ENCODE measurements at places on chromosomes 7 and 10.
A peak's percentile ranks its signal among the peaks of the same experiment; 100 is the strongest.

GRCh38 chr7:7720750-7721621 lies 2.6 kb upstream of the RPA3 start:
- DNase-seq: no peak

- no peak for DNase-seq
Observed at GRCh38 chr10:3980660-3981059, 195.7 kb upstream of the KLF6 start.

- DNase-seq: peak; percentile 52
Observed at GRCh38 chr10:5449823-5450222, 37.5 kb downstream of the NET1 start.

GRCh38 chr7:142024547-142024946 lies 28.9 kb downstream of the MGAM start:
- DNase-seq: no peak

DNA sequence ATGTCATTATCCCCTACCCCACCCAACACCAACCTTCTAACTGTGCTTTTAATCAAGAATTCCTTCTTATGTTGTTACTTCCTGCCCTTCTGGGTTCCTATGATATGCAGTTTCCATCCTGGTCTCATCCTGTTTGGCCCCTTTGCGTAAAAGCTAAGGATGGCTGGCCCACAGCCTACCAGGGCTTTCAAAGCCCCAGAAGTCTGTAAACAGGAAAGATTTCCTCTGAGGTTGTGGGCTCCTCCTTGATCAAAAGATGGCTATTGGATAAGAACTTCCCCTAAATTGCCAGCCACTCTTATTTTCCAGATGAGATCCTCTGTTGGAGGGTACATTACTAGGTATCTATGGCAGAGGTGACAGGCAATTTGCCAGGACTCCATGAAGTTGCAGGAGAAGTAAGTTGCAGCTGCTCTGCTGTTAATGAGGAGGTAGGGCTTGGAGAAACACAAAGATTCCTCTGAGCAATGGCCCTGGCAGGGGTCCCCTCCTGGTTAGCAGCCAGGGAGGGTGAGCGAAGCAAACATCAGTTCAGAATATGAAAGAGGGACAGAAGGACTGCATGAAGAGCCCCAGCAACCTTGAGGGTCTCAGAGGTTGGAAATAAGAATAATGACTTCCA lies 32.1 kb downstream of the NRP1 start:
- no peak for DNase-seq

DNA sequence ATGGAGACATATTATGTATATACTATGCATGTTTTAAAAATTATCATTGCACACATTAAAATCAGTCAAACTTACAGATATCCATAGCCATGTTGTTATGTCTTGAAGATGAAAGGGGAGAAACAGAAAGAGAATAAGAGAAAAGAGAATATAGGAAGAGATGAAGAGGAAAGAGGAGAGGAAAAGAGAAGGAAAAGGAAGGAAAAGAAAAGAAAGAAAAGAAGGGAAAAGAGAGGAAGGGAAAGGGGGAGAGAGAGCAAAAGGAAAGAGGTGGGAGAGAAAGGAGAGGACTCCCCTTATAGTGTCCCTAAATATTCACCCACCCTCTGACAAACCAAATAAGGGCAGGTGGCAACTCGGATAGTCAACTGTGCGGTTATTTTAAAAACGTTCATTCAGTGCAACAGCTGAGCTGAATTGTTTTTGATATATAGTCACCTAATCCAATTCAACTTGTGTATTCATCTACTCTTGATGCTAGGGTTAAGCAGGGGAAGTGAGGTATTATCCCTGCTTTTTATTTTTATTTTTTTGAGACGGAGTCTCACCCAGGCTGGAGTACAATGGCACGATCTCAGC lies 14.6 kb downstream of the SVIL start:
- no peak for DNase-seq

DNA sequence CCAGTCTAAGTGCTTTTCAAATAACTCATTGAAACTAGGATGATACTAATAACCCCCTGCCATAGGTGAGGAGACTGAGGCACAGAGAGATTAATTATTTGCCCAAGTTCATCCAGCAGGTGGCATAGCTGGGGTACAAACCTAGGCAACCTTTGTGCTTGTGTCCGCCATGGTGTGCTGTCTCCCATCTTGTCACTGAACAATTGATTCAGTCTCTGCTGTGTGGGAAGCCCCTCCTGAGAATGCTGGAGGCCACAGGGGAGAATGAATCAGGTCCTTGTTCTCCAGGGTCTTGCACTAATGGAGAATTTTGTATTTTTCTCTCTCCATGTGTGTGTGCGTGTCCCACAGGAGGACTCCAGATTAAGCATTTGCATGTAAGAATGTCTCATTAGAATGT lies 15.8 kb upstream of the TMEM236 start:
- no peak for DNase-seq

- DNase-seq: no peak
Observed at GRCh38 chr7:75066521-75066920, 7.1 kb downstream of the RCC1L start.

DNA sequence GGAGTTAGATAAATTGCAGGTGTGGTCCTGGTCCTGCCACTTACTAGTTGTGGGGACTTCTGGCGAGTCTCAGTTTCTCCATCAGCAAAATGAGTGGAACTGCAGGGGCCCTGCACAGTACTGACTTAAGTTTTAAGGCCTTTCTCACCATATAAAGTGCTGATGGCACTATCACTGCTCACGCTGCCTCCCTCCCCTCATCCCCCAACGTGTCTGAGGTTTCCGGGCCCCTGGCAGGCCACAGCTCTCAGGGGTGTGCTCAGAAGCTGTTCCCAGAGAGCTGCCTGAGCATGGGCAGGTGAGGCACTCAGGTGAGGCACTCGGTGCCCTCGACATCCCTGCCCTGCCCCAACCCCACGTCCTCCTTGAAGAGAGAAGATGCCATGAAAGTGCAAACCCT lies 74.2 kb downstream of the VOPP1 start:
- no peak for DNase-seq

GRCh38 chr10:69624245-69624786 lies 5.7 kb upstream of the FAM241B start:
- DNase-seq: no peak

DNA sequence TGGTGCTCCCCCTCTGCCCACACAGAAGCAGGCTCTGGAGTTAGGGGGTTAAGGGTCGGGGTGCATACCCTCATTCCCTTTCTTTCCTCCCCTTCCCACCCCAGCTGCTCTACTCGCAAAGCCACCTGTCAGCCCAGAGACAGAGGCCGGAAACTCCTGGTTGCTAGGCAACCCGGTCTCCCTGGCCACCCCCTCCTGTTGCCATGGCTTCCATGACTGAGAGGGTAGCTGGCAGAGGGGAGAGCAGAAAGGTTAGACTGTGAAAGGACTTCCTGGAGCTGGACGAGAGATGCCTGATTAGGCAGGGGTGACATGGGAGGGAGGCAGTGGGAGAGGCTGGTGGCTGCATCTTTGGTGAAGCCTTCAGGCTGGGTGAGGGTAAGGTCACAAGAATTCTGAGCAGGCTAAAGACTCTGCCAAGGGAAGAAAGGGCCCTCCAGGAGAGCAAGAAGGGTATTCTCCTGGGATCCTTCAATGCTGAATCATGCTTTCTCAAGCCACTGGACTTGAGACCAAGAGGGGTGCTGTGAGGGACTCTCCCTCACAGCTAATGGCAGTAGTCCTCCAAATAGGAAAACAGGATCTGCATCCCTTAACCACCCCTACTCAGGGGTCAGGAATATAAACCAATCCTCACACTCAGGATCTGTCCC lies 5.4 kb downstream of the PSD start:
- DNase-seq: no peak

DNA sequence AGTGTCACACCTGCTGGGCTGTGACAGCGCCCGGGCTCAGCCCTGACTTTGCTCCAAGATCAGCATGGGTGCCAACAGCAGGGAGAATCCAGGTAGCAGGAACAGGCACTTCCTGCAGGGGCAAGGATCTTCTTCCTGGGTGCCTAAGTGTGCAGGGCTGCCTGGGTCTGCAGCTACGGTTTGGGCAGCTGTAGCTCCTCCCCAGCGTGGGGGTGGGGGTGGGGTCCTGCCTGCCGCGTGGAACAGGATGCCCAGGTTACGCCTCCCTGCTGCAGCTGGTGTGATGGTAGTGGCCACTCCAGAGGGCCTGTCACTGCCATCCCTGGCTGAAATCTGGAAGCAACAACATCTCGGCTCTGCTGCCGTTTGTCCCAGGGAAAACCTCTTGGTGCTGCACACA lies 269.3 kb downstream of the DNAJB6 start:
- no peak for DNase-seq

GRCh38 chr10:63133056-63133820 lies at the start of gene NRBF2:
NRBF2 (plus strand) TSS chr10:63133328; CDS start chr10:63133471, 143 bp downstream.
- DNase-seq: peak; percentile 94

- no peak for DNase-seq
Observed at GRCh38 chr7:30572212-30572841, 22.4 kb upstream of the GARS1 start.

DNA sequence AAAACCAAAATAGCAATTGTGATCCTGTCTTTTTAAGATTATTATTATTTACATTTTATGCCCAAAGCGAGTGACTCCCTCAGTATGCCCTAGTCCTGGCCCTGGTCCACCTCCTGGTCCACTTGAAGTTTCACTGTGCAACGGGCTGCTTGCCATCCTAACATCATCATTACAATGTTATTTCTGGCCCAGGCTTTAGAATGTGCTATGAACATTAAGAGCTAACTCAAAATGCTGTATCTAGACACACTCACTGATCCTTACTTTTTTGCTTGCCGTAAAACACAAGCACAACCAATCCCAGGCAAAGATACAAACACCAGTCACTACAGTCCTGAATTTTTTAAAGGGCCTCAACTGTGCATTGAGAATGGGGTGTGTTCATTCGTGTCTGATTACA lies 38.4 kb downstream of the RHOBTB1 start:
- DNase-seq: peak; percentile 18

- DNase-seq: no peak
Observed at GRCh38 chr10:27730041-27730440, 15.6 kb downstream of the MKX start.

GRCh38 chr7:101620395-101620794 lies 8.7 kb downstream of the MYL10 start:
- DNase-seq: no peak

- no peak for DNase-seq
Observed at GRCh38 chr10:17882557-17882956, 69.2 kb upstream of the SLC39A12 start.
